ENCODE measurements at places on chromosomes 13 and 19.
A peak's percentile ranks its signal among the peaks of the same experiment; 100 is the strongest.

- DNase-seq = no peak
These were observed 564 bp upstream of the GMIP start for GRCh38 chr19:19644054-19644388.

DNA sequence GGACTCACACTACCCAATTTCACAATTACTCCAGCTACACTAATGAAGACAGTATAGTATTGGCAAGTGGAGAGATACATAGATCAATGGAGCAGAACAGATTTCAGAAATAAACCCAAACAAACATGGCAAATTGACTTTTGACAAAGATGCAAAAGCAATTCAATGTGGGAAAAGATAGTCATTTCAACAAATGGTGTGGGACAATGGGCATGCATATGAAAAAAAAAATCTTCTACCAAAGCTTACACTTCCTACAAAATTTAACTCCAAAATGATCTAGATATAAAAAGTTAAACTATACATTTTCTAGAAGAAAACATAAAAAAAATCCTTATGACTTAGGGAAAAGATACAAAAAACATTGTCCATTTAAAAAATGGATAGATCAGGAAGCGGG is 2.7 kb upstream of the IGFL4 start:
- DNase-seq = no peak

DNA sequence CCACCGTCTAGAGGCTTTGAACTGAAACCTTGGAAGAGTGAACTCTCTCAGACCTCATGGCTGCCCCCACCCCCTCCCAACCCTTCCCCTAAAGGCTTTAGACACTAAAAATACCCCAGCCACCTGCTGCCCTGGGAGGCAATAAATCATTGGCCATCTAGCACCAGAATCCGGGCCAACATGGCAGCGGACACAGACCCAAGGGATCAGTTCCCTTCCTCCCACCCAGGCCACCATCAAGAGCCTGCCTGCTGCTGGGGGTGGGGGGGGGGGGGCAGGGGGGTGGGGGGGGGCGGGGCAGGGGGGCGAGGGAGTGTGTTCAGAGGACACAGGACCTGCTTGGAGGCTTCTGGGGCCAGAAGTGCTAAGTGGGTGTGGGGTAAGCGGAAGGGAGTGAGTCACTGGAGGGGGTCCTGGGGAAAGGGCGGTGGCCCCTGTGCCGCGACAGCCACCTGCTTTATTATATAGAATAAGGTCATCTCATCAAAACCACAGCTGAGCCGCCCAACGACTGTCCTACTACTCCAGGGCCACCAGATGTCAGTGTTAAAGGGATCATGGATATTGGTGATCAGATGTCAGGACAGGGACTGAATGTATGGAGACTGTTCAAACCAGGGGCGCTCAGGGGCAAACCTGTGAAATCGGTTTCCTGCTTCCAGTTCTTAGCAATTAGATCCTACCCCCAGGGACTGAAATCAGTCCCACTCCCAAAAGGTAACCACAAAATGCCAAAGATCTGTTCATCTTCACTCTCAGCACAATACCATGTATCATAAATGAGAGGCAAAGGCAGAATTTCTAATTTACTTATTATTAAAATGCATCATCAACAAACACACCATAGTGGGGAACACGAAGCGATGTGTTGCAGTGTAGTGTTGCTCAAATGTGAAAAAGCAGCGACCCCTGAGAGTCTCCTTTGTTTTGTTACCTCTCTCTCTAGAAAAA is 24.3 kb downstream of the ARL11 start:
- no peak for DNase-seq

GRCh38 chr19:16146112-16146511 is 2.6 kb downstream of the HSH2D start:
- no peak for DNase-seq

DNA sequence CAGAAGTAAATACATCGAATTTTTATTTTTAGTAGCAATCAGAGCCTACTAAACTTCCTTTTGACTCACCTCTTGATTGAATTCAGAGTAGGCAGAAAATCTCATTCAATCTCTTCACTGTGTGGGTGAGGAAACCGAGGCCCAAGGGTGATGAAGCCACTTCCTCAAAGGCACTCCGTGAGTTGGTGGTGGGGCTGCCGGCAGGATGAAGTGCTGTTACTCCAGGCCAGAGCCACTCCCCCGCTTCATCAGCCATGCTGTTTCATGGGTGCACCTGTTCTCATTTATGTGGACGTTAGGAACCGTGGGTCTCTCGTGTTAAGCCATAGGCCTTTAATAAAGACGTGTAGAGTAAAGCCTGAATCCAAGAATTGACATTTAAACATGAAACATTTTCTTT is 13.2 kb downstream of the ING1 start:
- DNase-seq = peak; percentile 83

DNA sequence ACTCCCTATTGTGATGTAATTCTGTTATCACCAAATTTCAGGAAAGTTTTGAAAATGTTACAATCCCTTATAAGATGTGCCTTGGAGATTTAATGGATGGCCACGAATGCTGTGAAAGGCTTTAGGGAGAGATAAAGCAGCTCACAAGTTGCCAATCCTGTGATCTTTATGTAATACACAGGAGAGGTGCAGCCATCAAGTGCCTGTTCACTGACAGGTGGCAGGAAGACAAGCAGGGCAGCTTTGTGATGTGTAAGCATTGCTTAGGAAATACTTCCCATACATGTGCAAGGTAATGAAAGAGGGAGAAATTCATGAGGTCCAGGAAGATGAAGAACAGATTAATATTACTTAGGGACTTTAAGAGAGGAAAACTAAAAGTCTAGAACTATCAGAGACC is 628.8 kb downstream of the SLITRK6 start:
- DNase-seq = no peak

- no peak for DNase-seq
These were observed 26.5 kb downstream of the ZNF607 start for GRCh38 chr19:37692956-37693620.

DNA sequence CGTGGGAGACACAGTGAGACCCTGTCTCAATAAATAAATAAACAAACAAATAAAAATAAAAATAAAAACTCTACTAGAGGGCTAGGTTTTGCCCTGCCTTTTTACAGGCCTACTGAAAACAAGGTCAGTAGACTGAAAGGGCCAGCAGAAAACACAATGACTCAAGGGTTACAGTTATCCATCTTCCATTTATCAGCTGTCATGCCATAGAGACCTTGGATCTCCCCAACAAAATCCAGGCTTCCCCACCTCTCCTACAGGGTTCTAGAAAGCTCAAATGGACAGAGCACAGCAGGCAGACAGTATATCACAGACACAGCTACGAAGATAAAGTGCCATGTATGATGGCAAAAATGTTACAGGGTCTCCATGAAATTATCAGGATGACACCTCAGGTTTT is 54.4 kb downstream of the FOXO1 start:
- DNase-seq = no peak

- DNase-seq = peak; percentile 92
These were observed 46.7 kb downstream of the GAS6 start for GRCh38 chr13:113816946-113817859.

DNA sequence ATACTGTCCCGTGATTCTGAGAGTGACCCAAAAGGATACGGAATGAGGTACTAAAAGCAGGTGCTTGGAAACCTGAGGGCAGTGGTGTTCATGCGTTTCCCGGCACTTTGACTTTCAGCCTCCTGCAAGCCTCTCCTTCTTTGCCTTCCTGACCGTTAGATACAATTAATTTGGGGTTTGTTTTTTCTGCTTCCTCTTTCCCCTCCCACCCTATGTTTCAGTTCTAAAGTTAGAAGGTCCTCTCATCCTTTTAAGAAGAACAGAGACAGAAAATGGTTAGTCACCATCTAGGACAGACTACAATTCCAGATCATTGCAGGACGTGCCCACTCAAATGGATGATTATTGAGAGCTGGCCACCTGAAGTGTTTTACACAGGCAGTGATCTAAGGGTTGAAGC is 1.8 kb upstream of the LILRB4 start:
- no peak for DNase-seq

DNA sequence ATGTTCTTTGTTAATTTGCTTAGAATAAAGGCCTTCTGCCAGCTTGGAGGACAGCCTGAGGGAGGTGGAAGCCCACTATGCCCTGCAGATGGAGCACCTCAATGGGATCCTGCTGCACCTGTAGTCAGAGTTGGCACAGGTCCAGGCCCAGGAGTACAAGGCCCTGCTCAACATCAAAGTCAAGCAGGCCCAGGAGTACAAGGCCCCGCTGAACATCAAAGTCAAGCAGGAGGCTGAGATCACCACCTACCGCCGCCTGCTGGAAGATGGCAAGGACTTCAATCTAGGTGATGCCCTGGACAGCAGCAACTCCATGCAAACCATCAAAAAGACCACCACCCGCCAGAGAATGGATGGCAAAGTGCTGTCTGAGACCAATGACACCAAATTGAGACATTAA is 41.7 kb downstream of the ZNF85 start:
- peak; percentile 63 for DNase-seq

DNA sequence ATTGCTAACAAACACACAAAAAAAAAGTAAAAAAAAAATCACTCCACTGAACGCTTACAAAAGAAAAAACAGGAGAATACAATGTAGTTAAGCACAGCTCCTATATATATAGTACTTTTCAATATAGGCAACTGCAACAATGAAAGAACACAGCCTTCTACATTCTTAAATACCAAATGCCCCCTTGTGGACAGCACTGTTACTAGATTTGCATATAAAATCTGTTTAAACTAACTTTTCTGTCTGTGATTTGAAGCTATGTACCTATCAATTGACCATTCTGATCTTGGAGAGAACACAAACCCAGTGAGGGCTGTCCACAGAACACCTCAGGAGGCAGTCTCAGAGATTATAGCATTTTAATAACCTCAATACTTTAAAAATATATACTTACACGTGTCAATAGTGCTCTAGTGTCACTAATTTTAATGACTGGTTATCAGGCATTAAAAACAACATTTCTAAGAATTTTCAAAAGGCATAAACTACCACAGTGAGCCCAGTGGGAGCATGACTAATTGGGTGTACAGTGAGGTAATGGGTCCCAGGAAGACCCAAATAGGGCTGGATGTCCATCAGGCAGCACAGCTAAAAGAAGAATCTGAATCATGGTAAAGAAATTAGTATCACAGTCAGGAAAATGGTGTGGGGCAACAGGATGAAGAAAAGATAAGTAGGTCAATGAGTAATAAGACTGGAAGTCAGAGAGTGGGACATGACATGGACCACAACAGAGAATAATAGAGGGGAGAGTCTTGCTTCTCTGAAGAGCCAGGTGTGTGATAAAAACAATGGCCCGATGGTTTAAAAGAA is 22.2 kb downstream of the CCDC169 start:
- no peak for DNase-seq

GRCh38 chr13:41457589-41458186 is 338 bp downstream of the RGCC start:
- peak; percentile 80 for DNase-seq

- DNase-seq = no peak
These were observed 97.4 kb downstream of the CAB39L start for GRCh38 chr13:49346460-49346859.

DNA sequence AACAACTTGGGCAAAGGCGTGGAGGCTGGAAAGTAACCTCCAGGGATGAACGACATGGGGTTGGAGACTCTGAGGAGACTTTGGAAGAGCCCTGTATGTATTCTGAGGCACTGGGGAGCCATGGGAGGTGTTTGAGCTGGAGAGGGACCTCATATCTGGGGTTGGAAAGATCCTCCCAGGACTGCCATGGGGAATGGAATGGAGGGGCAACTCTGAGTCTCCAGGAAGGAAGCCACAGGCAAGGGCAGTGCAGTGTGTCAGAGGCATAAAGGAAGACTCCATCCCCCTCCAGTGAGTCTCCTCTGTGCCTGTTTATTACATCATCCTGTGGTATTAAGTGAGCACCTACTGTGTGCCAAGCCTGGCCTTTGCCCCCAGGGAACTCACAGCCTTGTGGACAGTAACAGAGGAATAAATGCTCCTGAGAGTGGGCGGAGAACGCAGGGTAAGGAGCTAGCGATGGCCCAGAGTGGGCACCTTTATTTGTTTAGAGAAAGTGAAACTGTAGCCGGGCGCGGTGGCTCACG is 7.7 kb downstream of the PEAK3 start:
- no peak for DNase-seq

GRCh38 chr19:49114630-49115363 is 627 bp downstream of the LIN7B start:
- peak; percentile 80 for DNase-seq
